Hematopoietic multipotent progenitor cell treated with erythropoietin and hydrocortisone succinate and interleukin-3 and kit ligand, for 6 days (in vitro differentiated cells): ENCODE measurements at places on chromosomes 12 and 14.

- no peak for DNase-seq
Measured at GRCh38 chr12:51922762-51923505, 15.6 kb downstream of the ACVRL1 start.

GRCh38 chr14:59395672-59396071 lies 69.5 kb downstream of the GPR135 start:
- no peak for DNase-seq

GRCh38 chr12:132831771-132832170 lies 3.1 kb upstream of the GOLGA3 start:
- no peak for DNase-seq

GRCh38 chr12:130016986-130017385 lies 113.2 kb upstream of the TMEM132D start:
- DNase-seq = no peak

GRCh38 chr12:121334513-121335343 lies 17.5 kb downstream of the ANAPC5 start:
- peak; percentile 91 for DNase-seq

- no peak for DNase-seq
Measured at GRCh38 chr12:124071075-124071443, 98.0 kb downstream of the ZNF664 start.

- no peak for DNase-seq
Measured at GRCh38 chr12:41552588-41552987, 364.5 kb downstream of the PDZRN4 start.

- DNase-seq = no peak
Measured at GRCh38 chr14:50816395-50817047, 14.4 kb downstream of the NIN start.

DNA sequence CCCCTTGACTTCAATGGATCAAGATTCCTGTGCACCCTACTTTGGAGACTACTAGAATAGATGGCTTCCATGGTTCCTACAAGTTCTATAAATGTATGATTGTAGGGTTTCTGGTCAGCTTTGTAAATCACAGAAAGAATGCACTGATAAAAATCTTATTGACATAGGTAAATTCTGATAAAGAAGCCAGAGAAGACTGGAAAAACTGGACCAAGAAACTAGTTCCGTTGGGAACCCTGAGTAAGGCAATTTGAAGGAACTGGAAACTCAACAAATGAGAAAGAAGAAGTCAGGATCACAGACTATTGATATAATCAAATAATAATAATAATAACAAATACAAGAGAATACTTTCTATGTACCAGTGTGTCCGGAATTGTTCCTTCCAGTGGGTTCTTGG lies 15.4 kb upstream of the MGST1 start:
- no peak for DNase-seq
